Liver (tissue), 10 donors: ENCODE measurements at places on chromosomes 7 and 10.

DNA sequence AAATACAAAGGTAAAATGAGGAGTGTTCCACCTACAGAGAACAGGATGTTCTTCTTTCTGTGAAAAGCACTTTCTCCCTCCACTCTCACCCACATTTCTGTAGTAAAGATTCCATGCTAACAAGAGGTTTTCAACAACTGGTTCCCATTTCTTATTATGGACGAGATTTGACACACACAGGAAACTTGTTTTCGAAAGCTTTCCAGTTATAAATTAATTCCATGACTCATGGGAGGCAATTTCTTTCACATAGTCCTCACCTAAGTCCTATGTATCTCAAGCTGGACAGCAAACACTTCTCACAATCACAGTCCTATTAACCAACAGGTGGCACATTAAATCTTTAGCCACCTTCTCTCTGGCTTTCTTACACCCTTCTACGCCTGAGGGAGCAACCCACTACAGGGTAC, 24.5 kb downstream of the RAPGEF5 start:
- no peak for DNase-seq

- no peak for DNase-seq
These were observed 49.4 kb upstream of the MSRB2 start for GRCh38 chr10:23046027-23046426.

- no peak for DNase-seq
These were observed 12.6 kb downstream of the CYP51A1 start for GRCh38 chr7:92121681-92122080.

GRCh38 chr7:76327610-76328009, 25.1 kb downstream of the HSPB1 start:
- DNase-seq: no peak

DNA sequence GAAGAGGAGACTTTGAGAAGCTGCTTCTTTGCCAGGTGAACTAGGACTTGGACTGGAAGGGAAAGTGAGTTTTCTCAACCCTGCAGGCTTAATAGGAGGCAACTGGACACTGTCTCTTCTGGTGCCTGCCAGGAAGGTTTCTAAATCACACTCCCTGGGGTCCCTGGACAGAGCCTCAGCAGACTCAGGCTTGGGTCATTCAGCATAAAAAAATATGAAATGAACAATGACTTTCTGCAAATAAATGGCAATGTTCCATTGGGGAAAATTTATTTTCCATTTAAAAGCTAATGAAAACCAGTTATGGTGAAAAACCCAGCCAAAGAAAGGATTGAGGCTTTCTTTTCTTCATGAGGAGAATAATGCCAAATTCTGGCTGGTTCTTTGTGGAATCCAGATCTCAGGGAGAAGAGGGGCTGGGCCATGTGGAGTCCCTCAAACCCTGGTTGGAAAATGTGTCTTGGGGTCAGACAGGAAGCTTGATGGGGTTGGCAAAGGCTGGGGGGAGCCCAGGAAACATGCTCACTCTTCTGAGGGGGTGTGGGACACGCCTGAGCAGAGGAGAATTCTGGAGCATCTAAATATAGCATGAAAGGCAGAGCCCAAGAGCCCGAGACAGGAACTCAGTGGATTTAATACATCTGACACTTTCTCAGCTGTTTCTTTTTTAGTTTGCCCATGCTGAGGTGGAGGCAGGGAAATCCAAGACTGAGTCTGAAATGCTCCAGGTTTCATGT, 65.2 kb upstream of the EMX2 start:
- DNase-seq: no peak

- DNase-seq: peak; percentile 34
These were observed 99.1 kb downstream of the ZNF680 start for GRCh38 chr7:64463636-64464375.

GRCh38 chr7:141128931-141129330, 55.1 kb downstream of the TMEM178B start:
- no peak for DNase-seq

DNA sequence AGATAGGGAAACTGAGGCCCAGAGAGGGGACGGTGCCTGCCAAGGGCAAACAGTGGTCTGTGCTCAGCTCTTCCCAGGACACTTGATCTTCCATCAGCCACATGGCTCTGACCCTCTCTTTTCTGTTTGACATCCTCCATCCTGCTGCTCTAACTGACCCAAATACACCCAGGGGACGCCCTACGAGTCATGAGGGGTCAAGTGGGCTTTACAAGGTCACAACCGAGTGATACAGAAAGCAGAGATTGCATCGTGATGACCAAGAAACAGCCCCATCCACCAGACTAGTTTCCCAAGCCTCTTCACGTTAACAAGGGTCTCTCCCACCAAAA, 131.2 kb upstream of the UNC5B start:
- DNase-seq: peak; percentile 22
